CD8-positive, alpha-beta memory T cell (primary cell): ENCODE measurements at places on chromosomes 5 and 9.

GRCh38 chr5:141965071-141965470, 3.8 kb upstream of the RNF14 start:
- H3K36me3 ChIP-seq: no peaks in the 10 kb centered on the region
- H3K4me1 ChIP-seq: peaks cover 27% of the 10 kb centered on the region
- no peak overlapping the region for H3K4me3 ChIP-seq
- H3K27me3 ChIP-seq: no peaks in the 10 kb centered on the region
- no peak for DNase-seq

DNA sequence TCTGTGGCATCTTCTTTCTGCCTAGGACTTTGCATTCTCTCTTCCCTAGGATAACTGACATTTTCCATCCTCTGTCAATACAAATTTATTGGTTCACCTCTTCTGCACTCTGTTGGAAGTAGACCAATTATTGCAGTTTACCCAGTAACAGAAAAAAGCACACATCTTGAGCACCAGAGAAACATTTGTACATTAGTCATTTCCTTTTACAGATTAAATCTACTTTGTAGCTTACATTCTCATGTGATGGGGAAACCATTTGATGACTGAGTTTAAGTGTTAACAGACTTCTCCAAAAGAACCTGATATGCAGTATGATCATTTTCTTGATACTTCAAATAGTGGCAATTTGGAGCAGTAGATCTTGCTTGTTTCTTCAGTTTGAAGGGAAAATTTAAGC, 1098.8 kb downstream of the DTWD2 start:
- no peaks in the 10 kb centered on the region for H3K36me3 ChIP-seq
- H3K4me1 ChIP-seq: no peaks in the 10 kb centered on the region
- H3K27me3 ChIP-seq: no peaks in the 10 kb centered on the region
- H3K4me3 ChIP-seq: no peak overlapping the region
- DNase-seq: no peak

GRCh38 chr9:136546697-136547501, 1.1 kb upstream of the NOTCH1 start:
- H3K27me3 ChIP-seq: no peaks in the 10 kb centered on the region
- DNase-seq: peak; percentile 62
- H3K4me1 ChIP-seq: peaks cover 35% of the 10 kb centered on the region
- H3K27ac ChIP-seq: peak overlapping the region; percentile 51
- H3K4me3 ChIP-seq: peak overlapping the region; percentile 66

GRCh38 chr9:15268782-15269181, 38.2 kb downstream of the TTC39B start:
- no peaks in the 10 kb centered on the region for H3K36me3 ChIP-seq
- H3K27ac ChIP-seq: no peak overlapping the region
- DNase-seq: no peak
- no peak overlapping the region for H3K4me3 ChIP-seq

- H3K4me3 ChIP-seq: no peak overlapping the region
- peak overlapping the region; percentile 65 for H3K27ac ChIP-seq
- H3K27me3 ChIP-seq: no peaks in the 10 kb centered on the region
- DNase-seq: no peak
- H3K4me1 ChIP-seq: peaks cover 25% of the 10 kb centered on the region
Observed at GRCh38 chr9:137275588-137276472, 1.7 kb upstream of the TOR4A start.

DNA sequence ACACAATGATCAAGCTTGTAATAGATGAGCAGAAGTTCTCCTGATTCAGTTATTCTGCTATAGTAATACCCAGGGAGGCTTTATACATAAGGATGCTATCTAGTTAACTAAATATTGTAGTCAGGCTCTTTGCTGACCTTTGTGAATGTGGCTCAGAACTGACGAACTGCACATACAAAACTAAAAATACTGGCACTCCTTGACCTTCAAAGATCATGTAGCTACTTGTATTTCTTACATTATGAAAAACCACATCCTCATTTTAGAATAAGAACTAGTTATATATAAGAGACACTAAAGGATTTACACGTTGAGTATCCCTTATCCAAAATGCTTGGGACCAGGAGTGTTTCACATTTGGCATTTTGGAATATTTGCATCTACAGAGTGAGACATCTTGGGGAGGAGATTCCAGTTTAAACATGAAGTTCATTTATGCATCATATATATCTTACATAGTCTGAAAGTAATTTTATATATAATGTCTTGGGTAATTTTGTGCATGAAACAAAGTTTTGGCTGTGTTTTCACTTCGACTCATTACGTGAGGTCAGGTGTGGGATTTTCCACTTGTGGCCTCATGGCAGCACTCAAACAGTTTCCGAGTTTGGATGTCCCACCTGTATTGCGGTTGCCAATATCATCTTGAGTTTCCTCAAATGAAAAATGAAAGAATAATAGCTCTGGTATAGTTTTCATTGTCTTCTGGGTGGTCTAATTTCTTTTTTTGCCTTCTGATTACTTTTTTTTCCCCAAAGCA, 58.4 kb upstream of the FBXL7 start:
- DNase-seq: no peak
- no peaks in the 10 kb centered on the region for H3K4me1 ChIP-seq
- H3K27me3 ChIP-seq: no peaks in the 10 kb centered on the region
- H3K27ac ChIP-seq: no peak overlapping the region

DNA sequence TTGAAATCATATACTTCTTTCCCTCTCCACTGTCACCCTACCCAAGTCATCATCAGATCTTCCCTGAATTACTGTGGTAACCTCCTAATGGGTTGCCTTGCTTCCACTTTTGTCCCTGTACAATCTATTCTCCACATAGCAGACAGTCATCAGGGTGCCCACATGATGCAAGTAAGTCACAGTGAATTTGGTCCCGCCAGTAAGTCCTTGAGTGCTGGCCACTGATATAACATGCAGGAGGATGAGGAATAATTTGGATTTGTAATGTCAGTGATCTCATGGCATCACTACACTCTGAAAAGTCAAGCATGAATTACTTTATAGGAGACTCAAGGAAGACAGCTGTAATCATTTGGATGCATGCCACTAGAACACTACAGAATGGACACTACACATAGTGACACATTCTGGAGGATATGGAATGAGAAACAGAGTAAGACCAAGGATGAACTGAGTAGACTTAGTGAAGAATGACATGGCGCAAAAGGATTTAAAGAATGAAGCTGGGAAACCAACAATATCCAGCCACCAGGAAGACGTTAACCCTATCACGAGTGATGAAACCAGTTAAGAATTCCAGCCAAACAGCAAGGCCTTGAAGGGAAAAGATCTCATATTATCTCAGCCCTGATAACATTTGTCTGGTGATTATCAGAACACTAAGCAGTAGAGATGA, 28.6 kb downstream of the MARCHF3 start:
- H3K36me3 ChIP-seq: no peaks in the 10 kb centered on the region
- H3K4me3 ChIP-seq: no peak overlapping the region
- no peak overlapping the region for H3K27ac ChIP-seq
- no peak for DNase-seq

DNA sequence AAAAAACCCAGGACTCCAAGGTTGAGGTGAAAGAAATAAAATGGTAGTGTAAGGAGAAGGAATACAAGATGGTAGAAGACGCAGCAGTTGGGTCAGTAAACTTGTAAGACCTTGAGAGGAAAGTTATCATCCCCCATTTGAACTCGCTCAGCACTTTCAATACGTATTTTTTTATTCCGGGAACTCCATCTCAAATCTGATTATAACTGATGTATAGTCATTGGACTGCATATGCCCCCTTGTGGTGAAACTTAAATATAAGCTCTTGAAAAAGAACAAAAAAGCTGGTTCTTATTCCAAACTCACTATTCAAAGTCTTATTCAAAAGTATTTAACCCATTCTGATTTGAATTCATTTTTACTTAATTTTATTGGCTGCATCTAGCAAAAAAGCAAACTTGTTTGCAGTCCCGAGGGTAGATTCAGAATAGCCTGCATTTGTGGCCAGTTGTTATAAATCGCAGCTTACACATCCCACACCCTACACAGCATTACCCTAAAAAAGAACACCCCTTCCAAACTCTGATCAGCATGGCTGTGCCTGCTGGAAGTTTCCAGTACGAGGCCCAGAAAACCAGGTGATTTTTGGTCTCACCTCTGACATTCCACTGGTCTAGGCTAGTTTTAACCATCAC, 118.0 kb downstream of the ESM1 start:
- peak overlapping the region; percentile 10 for H3K4me3 ChIP-seq
- H3K27me3 ChIP-seq: no peaks in the 10 kb centered on the region
- peaks cover 6% of the 10 kb centered on the region for H3K4me1 ChIP-seq
- DNase-seq: no peak
- no peak overlapping the region for H3K27ac ChIP-seq

- DNase-seq: no peak
- H3K4me3 ChIP-seq: no peak overlapping the region
- no peak overlapping the region for H3K27ac ChIP-seq
- H3K36me3 ChIP-seq: no peaks in the 10 kb centered on the region
- peaks cover 3% of the 10 kb centered on the region for H3K27me3 ChIP-seq
- H3K4me1 ChIP-seq: no peaks in the 10 kb centered on the region
Observed at GRCh38 chr5:176774216-176775171, 35.9 kb upstream of the UNC5A start.

DNA sequence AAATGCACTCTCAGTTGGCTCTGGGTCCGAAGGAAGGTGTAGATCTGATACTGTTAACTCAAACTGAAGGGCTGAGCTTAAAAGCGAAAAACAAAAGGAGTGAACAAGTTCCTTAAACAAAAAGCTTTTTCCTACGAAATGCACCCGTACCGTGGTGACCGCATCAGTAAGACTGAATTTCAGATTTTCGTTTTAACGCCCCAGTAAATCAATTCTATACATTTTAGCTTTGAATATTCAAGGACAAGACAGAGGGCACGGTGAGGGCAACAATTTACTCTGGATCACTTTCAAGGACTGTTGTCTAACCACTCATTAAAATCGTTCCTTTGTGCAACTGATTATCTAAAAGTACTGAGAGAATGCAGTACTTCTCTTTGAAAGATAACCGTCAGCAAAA, 1.9 kb downstream of the HOMER1 start:
- peaks cover 17% of the 10 kb centered on the region for H3K4me1 ChIP-seq
- no peak overlapping the region for H3K27ac ChIP-seq
- DNase-seq: no peak
- no peaks in the 10 kb centered on the region for H3K36me3 ChIP-seq
- H3K27me3 ChIP-seq: no peaks in the 10 kb centered on the region

GRCh38 chr5:56072863-56073766, 78.4 kb upstream of the IL6ST start:
- peaks cover 51% of the 10 kb centered on the region for H3K4me1 ChIP-seq
- no peak overlapping the region for H3K4me3 ChIP-seq
- H3K27ac ChIP-seq: no peak overlapping the region
- H3K27me3 ChIP-seq: no peaks in the 10 kb centered on the region

GRCh38 chr5:38831909-38832308, 13.9 kb upstream of the OSMR start:
- no peak overlapping the region for H3K4me3 ChIP-seq
- no peak for DNase-seq
- H3K36me3 ChIP-seq: no peaks in the 10 kb centered on the region
- H3K27ac ChIP-seq: no peak overlapping the region
- no peaks in the 10 kb centered on the region for H3K27me3 ChIP-seq

DNA sequence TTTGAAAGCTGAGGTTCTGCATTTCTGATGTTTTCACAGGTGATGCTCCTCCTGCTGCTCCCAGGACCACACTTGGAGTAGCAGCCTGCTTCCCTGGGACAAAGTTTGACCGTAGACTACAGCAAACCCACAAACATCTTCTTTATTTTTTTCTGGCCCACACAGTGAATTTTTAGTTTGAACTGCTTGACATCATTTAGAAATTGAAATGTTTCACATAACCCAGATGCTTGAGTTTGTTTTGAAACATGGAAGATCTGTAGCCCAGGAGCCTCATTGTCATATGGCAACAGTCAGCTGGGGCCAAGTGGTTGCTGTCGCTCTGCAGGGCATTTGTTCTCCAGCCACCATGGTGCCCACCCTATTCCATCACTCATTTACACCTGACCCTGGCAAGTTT, 8.4 kb downstream of the SH3TC2 start:
- no peaks in the 10 kb centered on the region for H3K36me3 ChIP-seq
- H3K4me1 ChIP-seq: no peaks in the 10 kb centered on the region
- H3K27me3 ChIP-seq: no peaks in the 10 kb centered on the region
- DNase-seq: no peak

GRCh38 chr5:151947931-151948608, 23.4 kb upstream of the GLRA1 start:
- H3K27ac ChIP-seq: no peak overlapping the region
- no peaks in the 10 kb centered on the region for H3K27me3 ChIP-seq
- no peaks in the 10 kb centered on the region for H3K4me1 ChIP-seq
- no peak for DNase-seq
- H3K36me3 ChIP-seq: no peaks in the 10 kb centered on the region

GRCh38 chr5:38071831-38072694, 186.3 kb upstream of the EGFLAM start:
- no peak for DNase-seq
- H3K4me1 ChIP-seq: no peaks in the 10 kb centered on the region
- no peak overlapping the region for H3K4me3 ChIP-seq
- no peak overlapping the region for H3K27ac ChIP-seq
- no peaks in the 10 kb centered on the region for H3K36me3 ChIP-seq
- H3K27me3 ChIP-seq: no peaks in the 10 kb centered on the region

GRCh38 chr5:153559926-153560325, 69.5 kb downstream of the GRIA1 start:
- H3K4me3 ChIP-seq: no peak overlapping the region
- H3K4me1 ChIP-seq: no peaks in the 10 kb centered on the region
- no peaks in the 10 kb centered on the region for H3K27me3 ChIP-seq
- H3K27ac ChIP-seq: no peak overlapping the region
- no peaks in the 10 kb centered on the region for H3K36me3 ChIP-seq
- no peak for DNase-seq

DNA sequence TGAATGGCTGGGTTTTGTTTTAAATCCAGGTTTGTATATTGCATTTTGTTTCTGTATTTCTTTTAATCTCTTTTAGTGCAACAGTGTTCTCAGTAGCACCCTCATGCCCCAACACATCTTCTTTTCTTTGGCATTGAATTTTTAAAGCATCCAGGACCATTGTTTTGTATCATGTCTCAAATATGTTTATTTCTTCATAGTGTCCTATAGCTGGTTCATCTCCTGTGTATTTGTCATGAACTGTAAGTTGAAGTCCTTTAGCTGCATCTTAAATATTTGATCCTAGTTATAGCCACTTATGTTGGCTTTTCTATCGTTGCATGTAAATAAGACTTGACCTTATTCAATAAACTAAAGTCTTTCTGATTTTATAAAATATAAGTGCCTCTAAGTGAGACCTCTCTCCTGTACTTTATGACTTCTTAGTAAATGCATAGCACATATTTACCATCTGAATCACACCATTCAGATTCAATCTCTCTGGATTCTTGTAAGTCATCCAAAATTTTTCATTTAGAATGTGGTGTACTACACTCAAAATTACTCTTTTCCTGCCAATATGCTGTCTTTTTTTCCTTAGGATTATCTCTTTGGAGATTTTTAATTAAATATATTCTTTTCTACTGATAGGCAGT, 21.0 kb upstream of the ERCC6L2 start:
- no peak overlapping the region for H3K27ac ChIP-seq
- no peaks in the 10 kb centered on the region for H3K36me3 ChIP-seq

DNA sequence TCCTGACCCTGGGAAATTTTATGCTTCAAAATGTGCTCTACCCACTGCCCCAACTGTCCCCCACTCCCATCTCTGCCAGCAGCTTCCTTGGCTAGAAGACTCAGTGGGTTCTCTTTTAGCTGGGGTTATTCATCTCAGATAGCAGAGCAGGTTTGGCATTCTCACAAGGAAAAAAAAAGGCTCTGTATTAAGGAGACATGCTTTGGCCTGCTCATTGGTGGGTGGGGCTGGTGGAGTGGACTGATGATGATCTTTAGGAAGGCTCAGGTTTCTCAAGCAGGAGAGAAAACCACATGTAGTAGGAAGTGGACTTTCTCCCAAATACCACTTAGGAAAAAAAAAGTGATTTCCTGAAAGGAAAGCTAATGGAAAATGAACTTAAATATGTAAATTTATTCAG, 279.2 kb upstream of the ZNF462 start:
- no peak for DNase-seq
- H3K36me3 ChIP-seq: no peaks in the 10 kb centered on the region
- no peaks in the 10 kb centered on the region for H3K4me1 ChIP-seq
